ENCODE measurements at places on chromosomes 7 and 10. TPM values are rescaled to one million over a fixed set of nuclear protein-coding genes. Genes with fewer than 3 reads are reported as not detected.

DNA sequence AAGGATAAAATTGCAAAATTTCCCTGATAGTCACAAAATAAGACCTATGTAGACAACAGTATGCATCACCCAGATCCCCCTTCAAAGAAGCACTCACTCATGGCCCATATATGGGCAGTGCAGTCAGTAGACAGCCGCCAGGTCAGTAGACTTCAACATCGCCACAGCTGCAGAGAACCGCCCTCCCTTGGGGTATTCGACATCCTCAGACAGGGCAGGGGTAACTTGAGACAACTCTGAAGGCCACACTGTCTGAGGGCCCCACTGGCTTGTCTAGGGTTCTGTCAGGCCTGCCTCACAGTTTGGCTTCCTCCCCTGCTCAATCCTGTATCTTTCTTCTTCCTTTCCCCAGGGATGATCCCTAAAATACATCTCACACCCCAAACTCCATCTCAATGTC is 172.3 kb downstream of the IMMP2L start:
- no peak for DNase-seq

GRCh38 chr7:22611758-22612079 is 111.7 kb upstream of the STEAP1B start:
- DNase-seq: no peak

DNA sequence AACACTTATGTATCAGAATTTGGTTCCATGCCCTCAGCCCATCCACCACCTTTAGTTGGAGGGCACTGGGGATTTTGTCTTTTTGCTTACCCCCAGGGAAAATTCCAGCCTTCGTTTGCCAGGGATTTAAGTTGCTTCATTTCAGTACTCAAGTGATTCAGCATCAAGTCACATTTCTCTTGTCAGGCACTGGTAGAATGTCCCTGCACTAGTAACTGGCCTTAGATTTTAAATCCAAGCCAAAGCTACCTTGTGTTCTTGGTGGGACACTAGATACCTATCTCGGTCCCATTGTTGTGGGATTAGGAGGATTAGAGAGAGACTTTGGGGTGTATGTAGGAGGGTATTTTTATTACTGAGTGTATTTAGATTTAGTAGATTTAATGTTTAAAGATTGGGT is 613.1 kb downstream of the SUGCT start:
- DNase-seq: no peak

DNA sequence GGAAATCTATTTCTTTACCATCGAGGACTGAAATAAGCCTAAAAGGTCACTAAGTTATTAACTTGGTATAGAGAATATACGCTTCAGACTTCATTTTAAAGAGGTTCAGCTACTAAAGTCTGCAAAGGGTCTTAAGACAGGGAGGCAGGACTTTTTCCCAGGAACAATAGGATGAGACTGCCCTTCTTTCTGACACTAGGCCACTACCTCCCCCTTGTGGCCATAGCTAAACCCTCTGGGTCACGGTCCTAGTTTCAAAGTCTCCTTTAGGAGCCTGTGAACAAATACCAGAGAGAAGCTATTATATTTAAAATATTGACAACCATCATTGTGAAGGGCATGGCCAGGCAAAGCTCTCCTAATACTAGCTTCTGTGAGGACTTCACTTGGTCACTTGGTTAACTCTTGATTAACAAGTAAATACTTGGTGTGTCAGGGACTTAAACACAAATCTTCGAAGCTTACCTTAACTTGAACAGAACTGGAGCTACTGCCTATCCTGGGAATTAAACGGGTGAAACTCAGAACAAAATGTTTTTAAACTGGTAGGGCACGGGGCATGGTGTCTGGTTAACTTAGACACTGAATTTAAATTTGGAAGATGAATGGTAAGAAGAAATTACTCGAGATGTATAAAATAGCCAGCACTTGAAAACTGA is 75.6 kb downstream of the CCDC6 start:
- no peak for DNase-seq

DNA sequence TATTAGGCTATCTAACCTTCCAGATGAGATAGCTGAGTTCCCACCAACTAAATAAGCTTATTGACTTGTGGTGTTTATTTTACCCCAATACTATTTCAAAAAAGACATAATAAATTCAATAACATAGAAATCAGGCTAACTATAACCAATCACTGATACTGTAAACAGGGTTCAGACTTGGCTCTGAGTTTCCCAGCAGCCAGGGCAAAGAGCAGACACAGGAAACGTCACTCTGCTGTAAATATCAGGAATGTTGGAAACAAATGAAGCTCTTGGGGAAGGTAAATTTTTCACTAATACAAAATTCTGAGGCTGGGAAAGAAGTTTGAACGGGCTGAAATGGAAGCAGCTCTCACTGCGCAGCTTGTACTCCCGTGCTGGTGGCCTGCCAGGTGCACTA is 114.6 kb downstream of the GALNT11 start:
- no peak for DNase-seq

The H2BK1 gene
- not detected for total RNA-seq

- no peak for DNase-seq
These were observed 222.4 kb downstream of the CACNA2D1 start for GRCh38 chr7:82221152-82221674.

GRCh38 chr10:114401195-114401791 is 3.0 kb downstream of the AFAP1L2 start:
- no peak for DNase-seq

The CCDC172 gene
- not detected for total RNA-seq

The JAKMIP3 gene
- 0.18 TPM for total RNA-seq

DNA sequence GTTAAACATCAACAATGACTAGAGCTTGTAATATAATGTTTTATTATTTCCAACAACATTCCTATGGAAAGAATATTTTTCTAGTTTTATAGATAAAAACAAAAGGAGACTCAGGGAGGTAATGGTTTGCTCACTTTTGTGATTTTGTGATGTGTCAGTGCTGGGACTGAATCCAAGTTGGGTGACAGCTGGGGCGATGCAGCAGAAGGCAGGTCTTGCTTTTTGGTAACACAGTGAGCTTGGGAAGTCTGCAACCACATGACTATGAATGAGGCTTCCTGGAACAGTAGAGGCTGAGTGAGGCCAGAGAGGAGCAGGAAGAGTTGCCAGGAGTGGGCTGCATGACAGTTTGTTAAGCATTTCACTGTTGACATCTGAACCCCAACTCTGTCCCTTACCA is 4.9 kb upstream of the YKT6 start:
- no peak for DNase-seq

DNA sequence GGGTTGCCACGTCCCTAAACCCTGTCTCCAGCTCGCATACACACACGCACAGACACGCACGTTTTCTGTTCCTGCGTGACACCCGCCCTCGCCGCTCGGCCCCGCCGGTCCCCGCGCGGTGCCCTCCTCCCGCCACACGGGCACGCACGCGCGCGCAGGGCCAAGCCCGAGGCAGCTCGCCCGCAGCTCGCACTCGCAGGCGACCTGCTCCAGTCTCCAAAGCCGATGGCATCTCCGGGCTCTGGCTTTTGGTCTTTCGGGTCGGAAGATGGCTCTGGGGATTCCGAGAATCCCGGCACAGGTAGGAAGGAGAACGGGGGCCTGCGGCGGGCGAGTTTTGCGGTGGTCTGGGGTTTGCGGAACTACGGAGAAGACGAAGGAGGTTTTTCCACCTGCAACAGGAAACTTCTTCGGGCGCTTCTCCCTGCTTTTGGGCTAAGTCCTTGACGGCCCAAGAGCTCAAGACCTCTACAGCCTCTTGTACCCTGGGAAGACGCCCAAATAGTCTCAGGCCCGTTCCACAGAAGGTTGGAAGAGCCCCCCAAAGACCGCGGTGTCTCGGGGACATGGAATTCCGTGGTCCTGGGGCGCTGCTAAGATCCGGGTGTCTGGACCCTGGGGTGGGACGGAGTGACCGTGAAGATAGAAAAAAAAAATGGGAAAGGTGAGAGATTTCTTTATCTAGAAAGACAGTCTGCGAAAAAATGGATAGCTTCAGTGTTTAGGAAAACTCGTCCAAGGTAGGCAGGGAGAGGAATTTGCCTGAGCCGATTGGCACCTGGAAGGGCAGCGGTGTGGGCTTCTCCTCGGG is at the start of gene GAD2:
TSS of gene GAD2 (plus strand) at position 190 of the 811 bp plus-strand sequence. CDS start at position 226, 36 bp downstream.
- no peak for DNase-seq

The SMKR1 gene
- total RNA-seq: 1.1 TPM

DNA sequence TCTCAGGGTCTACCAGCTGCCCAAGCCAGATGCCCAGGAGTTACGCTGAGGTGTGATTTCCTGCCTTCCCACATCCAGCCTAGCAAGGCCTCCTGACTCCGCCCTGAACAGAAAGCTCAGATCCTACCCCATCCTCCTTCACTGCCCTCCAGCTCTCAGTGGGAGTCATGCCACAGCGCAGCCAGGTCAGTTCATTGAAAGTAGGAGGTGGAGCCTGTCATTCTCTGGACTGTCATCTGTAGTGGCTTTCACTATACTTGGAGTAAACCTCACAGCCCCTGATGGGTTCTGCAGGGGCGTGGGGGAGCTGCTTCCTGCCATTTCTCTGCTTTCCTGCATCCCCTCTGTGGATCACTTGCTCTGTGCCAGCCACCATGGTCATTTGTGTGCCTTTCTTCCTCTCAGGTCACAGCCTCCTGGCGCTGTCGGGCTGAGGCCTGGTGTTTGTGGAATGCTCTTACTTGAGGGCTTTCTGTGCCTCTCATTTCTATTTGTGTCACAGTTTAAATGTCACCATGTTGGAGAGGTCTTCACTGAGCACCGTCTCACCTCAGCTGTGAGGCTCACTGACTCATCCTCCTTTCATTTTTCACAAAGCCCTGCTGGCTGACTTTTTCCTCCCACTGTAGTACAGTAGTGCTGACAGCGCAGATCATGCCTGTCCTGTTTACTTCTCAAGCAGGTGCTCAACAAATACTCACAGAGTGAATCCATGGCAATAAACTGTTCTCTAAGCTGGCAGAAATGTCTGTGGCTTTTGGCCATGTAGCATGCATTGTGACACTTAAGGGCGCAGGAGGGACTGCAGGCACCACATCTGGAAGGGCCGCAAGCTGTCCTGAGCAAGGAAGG is 61.0 kb upstream of the TMEM248 start:
- no peak for DNase-seq

GRCh38 chr10:58843760-58844159 is 331.1 kb downstream of the BICC1 start:
- DNase-seq: no peak

The SNX13 gene
- 62.7 TPM for total RNA-seq

The PAX4 gene
- total RNA-seq: not detected

- DNase-seq: no peak
These were observed 129.8 kb downstream of the BAMBI start for GRCh38 chr10:28806951-28807759.

DNA sequence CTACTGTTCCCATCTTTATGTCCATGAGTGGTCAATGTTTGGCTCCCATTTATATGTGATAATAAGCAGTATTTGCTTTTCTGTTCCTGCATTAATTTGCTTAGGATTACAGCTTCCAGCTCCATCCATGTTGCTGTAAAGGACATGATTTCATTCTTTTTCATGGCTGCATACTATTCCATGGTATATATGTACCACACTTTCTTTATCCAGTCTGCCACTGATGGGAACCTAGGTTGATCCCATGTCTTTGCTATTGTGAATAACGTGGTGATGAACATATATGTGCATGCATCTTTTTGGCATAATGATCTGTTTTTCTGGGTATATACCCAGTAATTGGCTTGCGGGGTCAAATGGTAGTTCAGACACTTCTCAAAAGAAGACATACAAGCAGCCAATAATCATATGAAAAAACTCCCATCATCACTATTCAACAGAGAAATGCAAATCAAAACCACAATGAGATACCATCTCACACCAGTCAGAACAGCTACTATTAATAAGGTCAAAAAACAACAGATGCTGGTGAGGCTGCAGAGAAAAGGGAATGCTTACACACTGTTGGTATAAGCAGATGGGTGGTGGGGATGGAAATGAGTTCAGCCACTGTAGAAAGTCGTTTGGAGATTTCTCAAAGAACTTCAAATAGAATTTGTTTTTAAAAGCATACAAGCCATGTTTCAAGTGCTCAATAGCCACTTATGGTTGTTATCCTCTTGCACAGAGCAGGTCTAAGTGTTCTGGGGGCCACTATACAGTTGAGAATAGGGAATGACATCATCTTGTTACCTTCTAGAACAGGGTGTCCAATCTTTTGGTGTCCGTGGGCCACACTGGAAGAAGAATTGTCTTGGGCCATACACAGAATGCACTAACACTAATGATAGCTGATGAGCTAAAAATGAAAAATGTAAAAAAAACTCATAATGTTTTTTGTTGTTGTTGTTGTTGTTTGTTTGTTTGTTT is 23.2 kb upstream of the SDK1 start:
- DNase-seq: no peak

The BICC1 gene
- 11.0 TPM for total RNA-seq

- no peak for DNase-seq
These were observed 232.4 kb upstream of the KLF14 start for GRCh38 chr7:130966246-130967009.

The MYO1G gene
- 36.3 TPM for total RNA-seq

DNA sequence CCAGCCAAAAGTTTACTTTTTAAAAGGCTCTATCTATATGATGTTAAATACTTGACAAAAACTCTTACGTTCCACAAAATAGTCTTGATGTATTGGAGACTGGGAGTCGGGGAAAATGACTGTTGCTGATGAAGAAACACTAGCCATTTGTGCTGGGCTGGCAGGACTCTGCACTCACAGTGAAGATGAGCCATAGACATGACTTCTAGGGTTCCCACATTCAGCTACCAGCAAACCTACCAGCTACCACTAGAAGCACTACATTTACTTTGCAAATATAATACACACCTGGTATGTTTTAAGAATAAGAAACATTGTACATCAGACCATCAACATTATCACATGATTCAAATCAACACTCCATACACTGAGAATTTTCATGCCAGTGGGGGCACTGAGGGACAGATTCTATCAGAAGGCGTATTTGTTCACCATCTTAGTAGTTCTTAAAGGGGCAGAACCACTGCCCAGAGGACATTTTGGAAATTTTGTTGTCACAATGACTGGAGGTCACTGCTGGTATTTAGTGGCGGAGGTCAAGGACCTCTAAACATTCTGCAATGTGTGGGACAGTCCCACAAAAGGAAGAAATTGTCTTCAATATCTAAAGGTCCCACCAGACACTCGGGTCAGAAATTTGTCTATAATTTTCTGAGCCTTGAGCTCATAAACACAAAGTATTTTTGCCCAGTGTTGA is 52.3 kb downstream of the PARD3 start:
- no peak for DNase-seq

DNA sequence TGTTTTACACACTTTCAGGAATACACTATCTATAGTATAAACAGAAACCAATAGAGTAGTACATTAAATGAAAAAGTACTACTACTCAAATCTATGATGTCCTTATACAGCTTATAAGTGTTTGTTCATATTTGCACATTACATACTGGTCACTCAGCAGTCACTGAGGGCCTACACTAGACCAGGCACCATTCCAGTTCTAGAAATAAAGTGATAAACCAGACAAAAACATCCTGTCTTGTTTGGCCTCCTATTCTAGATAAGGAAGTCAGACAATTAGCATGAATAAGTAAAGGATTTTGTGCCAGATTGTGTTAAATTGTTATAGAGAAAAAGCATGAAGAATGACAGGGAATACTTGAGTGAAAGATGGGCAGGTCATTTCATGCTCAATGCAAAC is 219.0 kb downstream of the CRPPA start:
- no peak for DNase-seq

GRCh38 chr7:138854115-138854645 is 56.2 kb upstream of the ATP6V0A4 start:
- no peak for DNase-seq

Measured in lower lobe of right lung (tissue), 2 donors.